ENCODE measurements at places on chromosomes 1 and 21. TPM values are rescaled to one million over a fixed set of nuclear protein-coding genes. Genes with fewer than 3 reads are reported as not detected.

The ANKRD65 gene
- total RNA-seq: 2.1 TPM

The NCF2 gene
- 5.8 TPM for total RNA-seq

The RAD54L gene
- 0.97 TPM for total RNA-seq

GRCh38 chr1:61320575-61320974, 238.2 kb downstream of the NFIA start:
- no peak for DNase-seq
